ENCODE measurements at places on chromosomes 7 and 10. TPM values are rescaled to one million over a fixed set of nuclear protein-coding genes. Genes with fewer than 3 reads are reported as not detected.

ERV3-1 gene
- total RNA-seq, result 26.3 TPM

DNA sequence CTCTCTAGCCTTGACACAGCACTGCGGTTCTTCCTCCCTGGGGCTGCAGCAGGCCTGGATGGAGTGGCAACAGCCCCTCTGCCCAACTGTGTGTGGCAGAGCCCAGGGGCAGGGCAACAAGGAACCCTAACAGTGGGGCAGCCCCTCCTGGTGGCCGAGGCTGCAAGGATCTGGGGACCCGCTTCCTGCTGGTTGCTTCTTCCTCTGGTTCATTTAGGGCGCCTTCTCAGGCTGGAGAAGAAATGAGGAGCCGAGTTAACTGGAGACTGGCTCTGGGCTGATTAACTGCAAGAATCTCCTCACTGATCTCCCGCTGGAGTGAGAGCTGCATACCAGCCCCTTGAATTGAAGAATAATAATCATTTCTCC lies 80.1 kb upstream of the EMX2 start:
- no peak for DNase-seq

DNA sequence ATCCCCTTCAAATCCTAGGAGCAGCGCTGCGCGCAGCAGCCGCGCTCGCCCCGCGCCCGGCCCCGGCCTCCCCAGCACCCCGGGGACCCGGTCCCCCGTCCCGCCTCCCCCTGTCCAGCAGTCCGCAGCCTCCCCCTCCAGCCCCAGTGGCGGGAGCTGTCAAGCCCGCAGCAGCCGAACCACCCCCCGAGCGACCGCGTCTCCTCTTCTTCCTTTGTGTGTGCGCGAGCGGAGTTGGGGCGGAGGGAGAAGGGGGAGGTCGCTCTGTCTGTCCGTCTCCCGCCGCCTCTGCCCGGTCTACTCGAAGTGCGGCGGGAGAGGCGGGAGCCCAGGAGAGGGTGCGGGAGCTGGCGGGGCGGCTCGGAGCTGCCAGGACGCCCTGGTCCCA lies 375 bp upstream of the CHN2 start:
- no peak for DNase-seq

LOXL4 gene
- total RNA-seq, result 5.0 TPM

ANKRD30A gene
- 1.9 TPM for total RNA-seq

GRCh38 chr10:124142006-124142739 lies 48.8 kb upstream of the CHST15 start:
- no peak for DNase-seq

DNA sequence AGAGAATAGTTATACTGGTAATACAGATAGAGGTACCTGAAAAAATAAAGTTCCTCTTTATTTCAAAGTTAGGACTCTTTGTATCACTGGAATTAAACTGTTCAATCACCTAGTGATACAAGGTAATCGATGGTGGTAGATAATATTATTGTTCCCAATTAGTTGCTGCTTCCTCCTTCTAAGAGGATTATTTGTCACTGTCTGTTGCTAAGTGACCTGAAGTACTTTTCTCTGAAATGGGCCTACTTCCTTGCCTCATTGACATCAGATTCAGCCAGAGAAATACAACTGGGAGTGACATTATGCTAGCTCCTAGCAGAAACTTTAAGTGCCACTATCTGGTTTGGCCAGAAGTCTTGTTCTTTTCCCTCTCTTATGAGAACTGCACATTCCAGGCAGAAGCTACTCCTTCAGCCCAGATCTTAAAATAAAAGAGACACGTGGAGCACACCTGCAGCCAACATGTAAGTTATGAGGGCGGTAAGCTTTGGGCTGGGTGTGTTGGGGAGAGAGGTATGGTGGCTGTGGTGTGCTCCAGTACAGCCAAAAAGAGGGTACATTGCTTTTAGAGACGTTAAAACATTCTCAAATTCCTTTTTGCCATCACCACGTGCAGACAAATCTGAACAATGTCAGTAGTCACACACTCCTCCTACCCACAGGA lies 54.8 kb downstream of the MINDY3 start:
- DNase-seq, result no peak

DNA sequence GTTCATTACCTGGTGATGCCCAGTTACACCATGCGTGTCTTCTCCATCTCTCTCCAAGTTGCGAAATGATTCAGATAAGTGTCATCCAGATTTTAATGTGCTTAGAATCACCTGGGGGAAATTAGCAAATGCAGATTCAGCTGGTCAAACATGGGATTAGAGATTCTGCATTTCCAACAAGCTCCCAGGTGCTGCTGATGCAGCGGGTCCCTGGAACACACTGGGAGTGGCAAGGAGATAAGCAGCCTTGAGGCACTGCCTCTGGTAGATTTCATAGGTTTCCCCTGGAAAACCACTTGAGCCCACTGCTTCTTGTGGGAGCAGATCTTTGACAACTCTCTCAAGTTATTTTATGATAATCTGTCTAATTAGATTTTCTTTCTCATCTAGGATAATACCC lies 196.0 kb upstream of the C7orf33 start:
- no peak for DNase-seq

GRCh38 chr10:124742413-124743190 lies 1.6 kb downstream of the FAM53B start:
- DNase-seq, result no peak
